ENCODE measurements at places on chromosomes 2 and 18.
A peak's percentile ranks its signal among the peaks of the same experiment; 100 is the strongest.

DNA sequence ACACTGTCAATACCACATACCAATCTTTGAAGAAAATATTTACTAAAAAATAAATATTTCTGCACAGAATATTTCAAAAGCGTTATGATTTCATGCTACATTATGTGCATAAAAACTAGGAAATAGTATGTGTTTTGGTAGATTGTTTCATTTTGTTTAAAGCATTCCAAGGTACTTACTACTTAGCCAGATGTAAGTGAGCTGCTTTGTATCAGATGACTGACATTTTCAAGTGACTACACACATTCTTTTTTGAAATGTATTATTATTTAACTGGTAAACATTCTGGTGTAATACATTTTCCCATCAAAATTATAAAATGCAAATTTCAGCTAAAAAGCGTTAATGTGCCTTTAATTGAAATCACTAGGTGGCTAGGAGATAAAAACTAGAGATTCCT is 21.5 kb downstream of the GCA start:
- no peak for DNase-seq

- DNase-seq: no peak
These were observed 101.3 kb downstream of the L3MBTL4 start for GRCh38 chr18:6313415-6313814.

- DNase-seq: no peak
These were observed 45.8 kb downstream of the MBP start for GRCh38 chr18:77086656-77087392.

DNA sequence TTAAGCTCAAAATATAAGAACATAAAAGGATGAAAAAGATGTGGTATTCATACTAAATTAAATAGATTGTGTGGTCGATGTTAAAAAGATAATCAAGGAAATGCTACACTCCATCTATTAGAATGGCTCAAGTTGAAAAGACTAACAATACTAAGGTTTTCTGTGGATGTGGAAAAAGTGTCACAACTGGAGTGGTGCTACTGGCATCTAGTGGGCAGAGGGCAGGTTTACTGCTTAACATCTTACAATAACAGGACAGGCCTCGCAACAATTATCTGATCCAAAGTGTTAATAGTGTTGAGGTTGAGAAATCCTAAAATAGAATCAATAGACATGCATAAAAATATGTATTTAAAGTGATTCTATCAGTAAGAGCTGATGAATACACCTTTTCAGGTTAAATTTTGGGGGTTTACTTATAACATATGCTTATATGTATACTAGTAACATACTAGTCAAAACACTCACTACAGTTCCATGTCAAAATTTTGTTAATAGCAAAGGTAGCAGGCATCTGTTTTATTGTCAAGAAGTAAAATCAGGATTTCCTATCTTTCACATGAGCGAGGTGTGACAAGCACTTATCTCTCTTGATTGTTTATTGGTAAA is 91.5 kb upstream of the TMEFF2 start:
- DNase-seq: no peak

GRCh38 chr2:81290846-81291245 is 986.3 kb upstream of the LRRTM1 start:
- no peak for DNase-seq

- peak; percentile 74 for DNase-seq
These were observed 23.4 kb upstream of the CHRNA1 start for GRCh38 chr2:174787487-174788205.
